Spinal cord (tissue), 10 donors: ENCODE measurements at places on chromosomes 3 and 15. TPM values are rescaled to one million over a fixed set of nuclear protein-coding genes. Genes with fewer than 3 reads are reported as not detected.

DNA sequence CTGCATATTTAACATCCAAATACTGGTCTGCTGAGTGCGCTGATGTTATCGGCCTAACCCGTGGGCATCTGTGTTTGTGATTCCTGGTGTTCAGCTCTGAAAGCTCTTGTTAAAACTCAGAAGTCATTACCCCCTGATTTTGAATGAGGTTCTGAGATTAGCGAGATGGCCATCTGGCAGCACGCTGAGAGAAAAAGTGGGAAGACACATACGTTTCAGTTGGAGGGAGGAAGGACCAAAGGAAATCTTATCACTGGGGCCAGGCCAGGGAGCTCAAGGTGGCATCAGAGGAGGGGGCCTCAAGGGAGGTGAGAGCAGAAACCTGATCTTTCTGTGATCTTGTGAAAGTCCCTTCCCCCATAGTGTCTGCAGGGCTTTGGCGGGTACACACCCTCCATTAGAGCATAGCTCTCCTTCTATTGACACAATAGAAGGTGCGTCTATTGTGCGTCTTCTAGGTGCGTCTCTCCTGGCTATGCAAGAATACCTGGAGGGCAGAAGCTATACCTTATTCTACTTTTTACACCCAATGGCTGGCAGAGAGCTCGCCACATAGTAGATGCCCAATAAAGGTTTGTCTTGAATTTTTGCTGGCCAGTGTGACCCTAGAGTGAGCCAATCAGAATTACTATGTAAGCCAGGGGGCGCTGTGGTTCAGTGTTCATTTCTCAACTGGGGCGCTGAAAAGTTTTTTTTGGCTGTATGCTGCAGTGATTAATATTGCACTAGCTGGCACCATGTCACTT is 182.4 kb downstream of the SHQ1 start:
- H3K27me3 ChIP-seq: no peaks in the 10 kb centered on the region
- no peaks in the 10 kb centered on the region for H3K36me3 ChIP-seq
- H3K27ac ChIP-seq: no peak overlapping the region
- H3K4me1 ChIP-seq: peaks cover 7% of the 10 kb centered on the region

Gene TMEM39A
- 31.1 TPM for total RNA-seq

- no peaks in the 10 kb centered on the region for H3K36me3 ChIP-seq
- DNase-seq: no peak
- peaks cover 100% of the 10 kb centered on the region for H3K27me3 ChIP-seq
- peak overlapping the region; percentile 10 for H3K27ac ChIP-seq
These were observed 9.2 kb downstream of the GATA2 start for GRCh38 chr3:128483657-128484403.

DNA sequence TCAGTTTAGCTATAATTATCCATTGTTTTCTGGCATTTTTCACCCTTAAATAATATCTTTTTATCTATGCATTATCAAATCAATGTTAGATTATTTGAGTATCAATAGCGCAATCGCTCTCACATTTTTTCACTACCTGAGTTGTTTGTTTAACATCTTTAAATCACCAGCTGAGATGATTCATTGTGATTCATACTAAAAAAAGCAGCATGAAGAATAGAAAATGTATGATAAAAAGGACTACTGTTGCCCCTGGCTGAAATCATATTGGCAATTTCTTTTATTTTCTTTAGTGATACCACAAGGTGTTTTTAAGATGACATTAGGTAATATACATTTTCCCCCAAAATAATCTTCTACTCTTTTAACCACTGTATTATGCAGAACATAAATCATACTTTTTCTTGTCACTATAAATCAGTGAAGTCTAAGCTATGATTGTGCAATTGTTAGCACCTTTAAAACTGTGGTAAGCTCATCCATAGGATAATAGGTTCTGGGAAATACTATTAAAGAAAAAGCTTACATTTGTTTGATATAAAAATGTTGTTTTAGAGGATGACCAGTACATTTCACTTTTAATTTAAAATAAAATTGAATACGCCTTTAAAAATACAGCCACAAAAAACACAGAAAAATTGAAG is 889.1 kb downstream of the NAALADL2 start:
- no peaks in the 10 kb centered on the region for H3K36me3 ChIP-seq
- no peaks in the 10 kb centered on the region for H3K27me3 ChIP-seq
- H3K4me3 ChIP-seq: no peak overlapping the region
- no peak for DNase-seq

DNA sequence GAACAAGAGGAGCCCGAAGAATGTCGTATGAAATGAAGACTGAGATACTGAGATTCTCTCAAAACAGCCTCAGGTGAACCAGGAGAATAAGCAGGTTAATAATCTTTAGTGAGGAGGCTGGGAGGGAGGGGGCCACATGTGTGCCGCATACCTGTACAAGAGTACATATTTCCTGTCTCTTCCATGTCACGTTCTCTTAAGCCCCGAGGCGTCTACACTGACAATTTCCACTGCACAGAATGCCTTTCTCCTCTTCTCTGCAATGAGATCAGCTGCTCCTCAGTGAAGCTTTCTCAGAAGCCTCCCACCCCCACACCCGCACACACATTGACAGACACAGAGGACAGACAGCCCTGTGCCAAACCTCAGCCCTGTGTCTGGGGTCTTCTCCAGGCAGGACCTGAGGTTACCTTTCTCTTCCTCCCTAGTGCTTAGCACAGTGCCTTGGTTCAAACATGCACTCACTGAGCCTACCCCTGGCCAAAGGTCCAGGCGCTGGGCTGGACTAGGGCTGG is 55.4 kb downstream of the PDZRN3 start:
- H3K36me3 ChIP-seq: no peaks in the 10 kb centered on the region
- DNase-seq: no peak
- no peaks in the 10 kb centered on the region for H3K4me1 ChIP-seq
- no peak overlapping the region for H3K27ac ChIP-seq

Gene C15orf62
- 0.20 TPM for total RNA-seq

Gene AMOTL2
- total RNA-seq: 82.9 TPM

DNA sequence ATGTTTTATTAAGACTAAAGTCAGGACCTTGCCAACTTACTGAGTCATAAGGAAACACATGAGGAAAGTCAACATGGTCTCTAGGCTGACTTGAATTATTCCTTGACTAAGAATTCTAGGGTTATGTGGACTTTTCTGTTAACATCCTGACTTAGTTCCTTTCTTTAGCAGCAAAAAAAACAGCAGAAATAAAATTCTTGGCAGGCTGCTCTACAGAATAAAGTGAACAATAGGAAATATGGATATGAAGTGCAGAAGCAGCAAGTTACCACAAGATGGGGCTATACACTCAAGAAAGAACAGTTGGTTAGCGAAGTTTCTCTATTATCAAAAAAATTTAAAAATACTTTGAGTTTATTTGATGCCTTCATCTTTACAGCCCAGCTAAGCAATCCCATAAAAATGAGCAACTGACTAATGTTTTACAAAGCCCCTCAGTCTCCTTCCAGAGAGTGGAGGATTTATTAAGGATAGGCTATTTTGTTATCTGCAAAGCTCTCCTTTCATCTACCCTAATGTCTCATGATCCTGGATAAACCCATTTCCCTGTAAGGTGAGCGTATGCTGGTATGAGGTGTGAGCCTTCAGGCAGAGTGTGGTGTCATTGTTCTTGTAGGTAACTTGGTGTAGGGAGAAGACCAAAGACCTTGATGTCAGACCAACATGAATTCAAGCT is 23.1 kb upstream of the MCCC1 start:
- no peak overlapping the region for H3K4me3 ChIP-seq
- no peak for DNase-seq
- H3K27ac ChIP-seq: no peak overlapping the region
- no peaks in the 10 kb centered on the region for H3K4me1 ChIP-seq

DNA sequence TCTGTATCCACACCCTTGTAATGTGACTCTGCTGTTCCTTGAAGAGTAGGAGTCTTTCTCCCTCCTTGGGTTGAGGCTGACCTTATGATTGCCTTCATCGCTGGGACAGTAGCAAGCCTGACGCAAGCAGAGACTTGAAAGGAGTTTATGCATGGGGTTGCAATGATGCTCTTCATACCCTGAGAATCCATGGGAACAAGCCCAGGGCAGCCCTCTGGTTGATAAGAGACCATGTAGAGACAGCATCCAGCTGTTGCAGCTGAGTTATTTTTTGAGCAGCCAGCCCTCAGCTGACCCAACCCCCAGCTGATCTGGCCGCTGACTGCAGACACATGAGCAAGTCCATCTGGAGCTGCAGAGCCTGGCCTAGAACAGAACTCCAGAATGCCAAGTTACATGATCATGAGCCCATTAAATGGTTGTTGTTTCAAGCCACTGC is 60.6 kb upstream of the ARNT2 start:
- no peaks in the 10 kb centered on the region for H3K27me3 ChIP-seq
- H3K4me1 ChIP-seq: no peaks in the 10 kb centered on the region
- H3K36me3 ChIP-seq: no peaks in the 10 kb centered on the region
- no peak overlapping the region for H3K4me3 ChIP-seq
- no peak for DNase-seq
- H3K27ac ChIP-seq: no peak overlapping the region

- H3K27me3 ChIP-seq: peaks cover 19% of the 10 kb centered on the region
- no peaks in the 10 kb centered on the region for H3K36me3 ChIP-seq
- H3K4me1 ChIP-seq: peaks cover 13% of the 10 kb centered on the region
- no peak for DNase-seq
These were observed 66.7 kb upstream of the GATA2 start for GRCh38 chr3:128559486-128560225.

DNA sequence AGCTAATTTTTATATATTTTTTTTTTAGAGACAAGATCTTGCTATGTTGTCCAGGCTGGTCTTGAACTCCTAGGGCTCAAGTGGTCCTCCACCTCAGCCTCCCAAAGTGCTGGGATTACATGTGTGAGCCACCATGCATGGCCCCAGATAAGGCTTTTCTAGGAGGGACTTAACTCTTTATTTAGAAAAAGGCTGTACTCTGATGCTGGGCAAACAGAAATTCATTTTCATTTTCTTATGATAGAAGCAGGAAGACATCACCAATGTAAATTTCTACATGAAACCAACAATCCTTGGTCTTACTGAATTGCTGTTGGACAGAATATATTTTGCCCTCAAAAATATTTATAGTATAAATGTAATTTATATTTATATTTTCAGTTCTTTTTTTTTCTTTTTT is 9.6 kb downstream of the NIPA1 start:
- no peaks in the 10 kb centered on the region for H3K4me1 ChIP-seq
- H3K27me3 ChIP-seq: no peaks in the 10 kb centered on the region
- DNase-seq: no peak
- no peak overlapping the region for H3K27ac ChIP-seq
- H3K4me3 ChIP-seq: no peak overlapping the region

GRCh38 chr15:51888593-51889195 is 59.2 kb downstream of the TMOD3 start:
- peaks cover 12% of the 10 kb centered on the region for H3K36me3 ChIP-seq
- DNase-seq: peak; percentile 63
- H3K27ac ChIP-seq: no peak overlapping the region
- H3K4me3 ChIP-seq: no peak overlapping the region

DNA sequence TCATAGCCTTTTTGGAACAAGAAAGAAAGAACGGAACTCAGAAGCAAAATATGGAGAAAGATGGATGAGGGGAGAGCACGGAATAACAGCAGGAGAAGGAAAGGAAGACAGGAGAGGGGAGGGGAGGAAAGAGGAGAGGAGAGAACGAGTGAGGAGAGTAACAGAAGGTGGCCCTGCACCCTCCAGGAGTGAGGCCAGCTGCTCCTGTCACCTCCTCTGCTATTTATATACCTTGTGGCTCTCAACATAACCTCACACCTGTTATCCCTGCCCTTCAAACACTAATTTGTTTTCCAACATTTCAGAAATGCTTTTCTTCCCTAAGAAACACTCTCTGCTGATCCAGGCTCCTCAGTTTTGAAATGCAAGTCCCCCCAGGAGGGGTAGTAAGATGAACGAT is 53.4 kb upstream of the ATP2B2 start:
- no peak overlapping the region for H3K27ac ChIP-seq
- H3K4me3 ChIP-seq: no peak overlapping the region
- H3K4me1 ChIP-seq: peaks cover 16% of the 10 kb centered on the region
- H3K36me3 ChIP-seq: no peaks in the 10 kb centered on the region

Gene CHRFAM7A
- 9.0 TPM for total RNA-seq

- no peaks in the 10 kb centered on the region for H3K36me3 ChIP-seq
- H3K27me3 ChIP-seq: no peaks in the 10 kb centered on the region
- H3K4me3 ChIP-seq: no peak overlapping the region
- DNase-seq: no peak
These were observed 721.4 kb downstream of the NSUN3 start for GRCh38 chr3:94784274-94784673.

DNA sequence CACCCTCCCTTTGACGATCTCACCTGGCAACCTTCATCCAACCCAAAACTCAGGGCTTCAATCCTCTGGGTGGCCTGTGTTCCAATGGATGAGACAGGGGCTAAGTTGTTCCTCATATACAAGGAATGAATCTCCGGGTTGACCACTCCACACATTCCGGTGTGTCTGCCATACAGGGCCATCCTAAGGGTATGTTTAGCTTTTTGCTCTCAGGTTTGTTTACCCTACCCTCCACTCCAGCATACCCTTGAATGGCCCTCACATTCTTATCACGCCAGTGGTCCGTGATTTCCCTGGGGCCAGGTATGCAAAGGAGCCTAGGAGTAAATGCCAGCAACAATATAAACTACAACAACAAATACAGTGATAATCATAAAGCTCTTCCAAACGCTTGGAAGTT is 45.7 kb upstream of the VGLL3 start:
- H3K27ac ChIP-seq: no peak overlapping the region
- H3K4me1 ChIP-seq: no peaks in the 10 kb centered on the region
- DNase-seq: no peak
- no peaks in the 10 kb centered on the region for H3K27me3 ChIP-seq
- H3K4me3 ChIP-seq: no peak overlapping the region
- H3K36me3 ChIP-seq: no peaks in the 10 kb centered on the region

Gene GOLGA6L7
- total RNA-seq: not detected

- peaks cover 9% of the 10 kb centered on the region for H3K27me3 ChIP-seq
- no peak for DNase-seq
- peak overlapping the region; percentile 93 for H3K27ac ChIP-seq
- no peaks in the 10 kb centered on the region for H3K36me3 ChIP-seq
These were observed 18.5 kb downstream of the GRAMD2A start for GRCh38 chr15:72178976-72179585.

- peak overlapping the region; percentile 65 for H3K27ac ChIP-seq
- no peaks in the 10 kb centered on the region for H3K36me3 ChIP-seq
- no peak overlapping the region for H3K4me3 ChIP-seq
- H3K27me3 ChIP-seq: peaks cover 2% of the 10 kb centered on the region
These were observed 13.8 kb downstream of the ATP10A start for GRCh38 chr15:25849157-25849921.

DNA sequence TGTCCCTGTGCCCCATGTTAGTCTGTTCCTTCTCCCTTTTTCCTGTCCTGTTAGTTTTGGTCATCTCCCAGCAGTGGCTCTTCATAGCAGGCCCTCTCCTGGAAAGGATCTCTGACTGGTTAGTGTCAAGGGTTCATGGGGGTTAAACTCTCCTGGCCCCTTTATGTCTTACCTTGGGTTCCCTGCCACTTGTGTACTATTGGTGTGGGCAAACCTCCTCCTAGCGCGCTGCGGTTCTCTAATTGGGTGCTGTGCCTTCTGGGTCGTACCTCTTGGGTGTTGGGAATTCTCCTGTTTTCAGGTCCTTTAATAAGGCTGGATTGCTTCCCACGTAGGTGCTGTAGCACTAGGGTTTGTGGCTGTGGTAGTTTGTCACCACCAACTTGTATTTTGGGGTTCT is 18.8 kb downstream of the GMPS start:
- peaks cover 2% of the 10 kb centered on the region for H3K36me3 ChIP-seq
- no peak for DNase-seq
- H3K4me1 ChIP-seq: no peaks in the 10 kb centered on the region
- H3K4me3 ChIP-seq: no peak overlapping the region
- no peak overlapping the region for H3K27ac ChIP-seq

GRCh38 chr15:38626443-38627050 is 61.9 kb upstream of the RASGRP1 start:
- H3K4me1 ChIP-seq: no peaks in the 10 kb centered on the region
- DNase-seq: peak; percentile 21
- H3K4me3 ChIP-seq: no peak overlapping the region
- no peaks in the 10 kb centered on the region for H3K36me3 ChIP-seq
